ENCODE measurements at places on chromosomes 16 and 17. TPM values are rescaled to one million over a fixed set of nuclear protein-coding genes. Genes with fewer than 3 reads are reported as not detected.

The TEX14 gene
- 0.10 TPM for total RNA-seq

The ITGAL gene
- total RNA-seq: 6.8 TPM

The SMIM5 gene
- total RNA-seq: 0.42 TPM

The TPSD1 gene
- not detected for total RNA-seq

DNA sequence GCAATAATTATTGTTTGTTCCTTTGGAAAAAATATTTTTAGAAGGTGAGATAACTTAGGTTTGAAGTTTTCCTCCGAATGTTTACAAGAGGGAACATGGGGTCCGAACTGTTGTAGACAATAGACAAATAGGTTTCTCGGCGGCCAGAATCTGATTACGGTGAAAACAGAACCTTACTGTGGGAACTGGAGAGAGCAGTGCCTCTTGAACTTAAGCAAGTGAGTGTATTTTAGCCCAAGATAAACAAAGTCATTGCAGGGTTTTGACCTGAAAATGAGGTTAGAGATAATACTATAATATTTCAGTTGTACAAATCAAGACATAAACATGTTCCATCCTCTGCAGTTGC lies 134.7 kb downstream of the ABCA8 start:
- DNase-seq: no peak

DNA sequence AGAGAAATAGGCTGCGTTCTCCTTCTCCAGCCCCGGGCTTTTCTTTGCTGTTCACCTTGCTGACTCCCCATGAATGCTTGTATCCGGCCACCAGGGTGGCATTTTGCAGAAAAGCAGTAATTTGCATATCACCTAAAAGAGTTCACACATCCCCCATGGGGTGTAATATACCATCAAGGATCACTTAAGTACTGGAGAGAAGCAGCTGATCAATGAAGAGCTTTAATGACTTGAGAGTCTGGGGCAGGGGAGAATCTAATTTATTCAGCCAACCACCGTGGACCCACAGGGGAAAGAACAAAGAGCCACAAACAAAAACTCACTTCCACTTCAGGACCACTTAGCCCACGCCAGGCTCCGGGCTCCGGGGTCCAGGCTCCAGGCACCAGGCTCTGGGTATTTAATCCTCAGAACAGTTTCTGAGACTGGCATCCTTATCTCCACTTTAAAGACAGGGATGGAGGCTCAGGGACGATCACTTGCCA lies 33.9 kb upstream of the SEC14L1 start:
- DNase-seq: no peak

DNA sequence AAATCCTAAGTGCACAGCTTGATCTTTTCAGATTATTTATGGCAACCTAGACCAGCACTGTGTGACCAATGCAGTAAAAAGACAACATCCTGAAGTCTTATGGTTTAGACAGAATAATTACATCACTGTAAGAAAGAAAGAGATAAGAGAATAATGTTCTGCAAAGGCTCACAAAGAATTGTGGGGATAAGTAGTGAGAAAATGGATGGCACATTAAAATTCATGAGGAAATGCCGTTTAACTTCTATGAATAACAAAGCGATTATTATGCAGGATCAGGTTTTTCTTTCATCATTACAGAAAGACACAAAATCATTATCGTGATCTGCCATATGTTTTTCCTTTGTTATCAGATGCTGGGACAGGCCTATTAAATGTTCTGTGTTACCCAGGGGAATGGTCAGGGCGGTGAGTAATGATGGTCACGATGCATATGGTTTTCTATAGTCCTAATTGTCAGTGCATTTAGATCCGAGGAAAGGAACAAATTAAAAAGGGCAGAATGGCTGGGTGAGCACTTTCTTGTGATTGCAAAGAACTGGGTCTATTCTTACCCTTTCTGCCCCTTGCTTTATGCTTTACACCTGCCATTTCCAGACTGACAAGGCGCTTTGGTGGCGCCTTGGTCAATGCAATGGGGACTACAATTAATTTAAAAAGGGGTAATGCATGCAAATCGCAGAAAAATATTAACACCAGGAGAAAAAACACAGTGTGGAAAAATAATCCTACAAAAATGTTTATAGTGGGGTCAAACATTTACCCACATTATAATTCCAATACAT lies 18.1 kb upstream of the DHX40 start:
- DNase-seq: no peak

All from mesenteric fat pad (tissue), 1 donor.